AG04449 (cell line): ENCODE measurements at places on chromosomes 13 and 19.

- no peak for DNase-seq
These were observed 2.4 kb upstream of the NKPD1 start for GRCh38 chr19:45163156-45163555.

GRCh38 chr13:85896516-85897450 lies 97.6 kb upstream of the SLITRK6 start:
- DNase-seq = no peak

DNA sequence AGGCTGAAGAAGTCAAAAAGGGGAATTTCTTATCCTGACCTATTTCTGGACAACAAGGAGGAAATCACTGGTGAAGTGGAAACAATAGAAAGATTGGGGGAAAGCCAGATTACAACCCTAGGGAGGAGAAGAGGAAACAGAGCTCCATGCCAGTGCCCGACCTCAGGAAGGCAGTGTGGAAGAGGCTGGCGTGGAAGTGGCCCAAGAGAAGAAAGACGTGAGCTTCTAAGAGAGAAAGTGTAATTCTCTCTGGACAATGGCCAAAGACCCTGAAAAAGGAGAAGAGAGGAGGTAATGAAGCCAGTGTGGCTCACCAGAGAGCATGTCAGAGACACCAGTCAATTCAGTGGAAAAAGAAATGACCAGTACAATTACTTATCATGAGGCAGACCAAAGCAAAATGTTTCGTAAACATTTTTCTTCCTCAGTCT lies 52.6 kb upstream of the URAD start:
- DNase-seq = no peak

GRCh38 chr13:91303031-91303430 lies 44.5 kb upstream of the MIR17HG start:
- DNase-seq = no peak

DNA sequence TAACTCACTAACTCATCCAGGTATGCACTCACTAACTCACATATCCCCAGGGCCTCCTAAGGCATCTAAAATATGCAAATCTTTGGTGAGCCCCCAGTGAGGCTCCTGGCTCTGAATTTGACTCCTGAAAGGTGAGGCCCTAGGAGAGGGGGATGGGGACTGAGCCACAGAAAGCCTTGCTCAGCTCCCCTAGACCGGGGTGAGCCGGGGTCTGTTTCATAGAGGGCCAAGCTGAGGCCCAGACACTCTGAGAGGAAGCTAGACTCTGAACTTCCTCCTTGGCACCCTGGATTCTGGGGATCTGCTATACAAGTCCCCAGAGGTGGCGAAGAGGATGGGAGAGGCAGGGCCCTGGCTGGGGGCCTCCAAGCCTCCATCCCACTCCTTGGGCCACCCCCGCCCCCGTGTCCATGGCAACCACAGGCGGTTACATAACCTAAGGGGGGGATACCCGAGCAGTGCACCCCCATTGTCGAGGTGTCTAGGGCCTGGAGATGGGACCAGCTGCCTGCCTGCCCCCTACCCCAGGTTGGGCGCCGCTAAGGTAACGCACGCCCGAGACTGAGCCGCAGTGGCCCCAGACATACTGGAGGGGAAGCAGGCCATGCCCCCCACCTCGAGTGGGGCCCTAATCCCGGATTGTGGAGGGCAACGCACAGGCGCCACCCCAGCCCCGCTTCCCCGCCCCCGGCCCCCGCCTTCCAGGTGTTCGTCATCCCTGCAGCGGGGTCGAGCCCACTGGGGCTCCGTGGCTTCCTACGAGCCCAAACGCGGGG lies 646 bp downstream of the ABHD8 start:
- no peak for DNase-seq
